ENCODE measurements at places on chromosomes 16 and 17.

DNA sequence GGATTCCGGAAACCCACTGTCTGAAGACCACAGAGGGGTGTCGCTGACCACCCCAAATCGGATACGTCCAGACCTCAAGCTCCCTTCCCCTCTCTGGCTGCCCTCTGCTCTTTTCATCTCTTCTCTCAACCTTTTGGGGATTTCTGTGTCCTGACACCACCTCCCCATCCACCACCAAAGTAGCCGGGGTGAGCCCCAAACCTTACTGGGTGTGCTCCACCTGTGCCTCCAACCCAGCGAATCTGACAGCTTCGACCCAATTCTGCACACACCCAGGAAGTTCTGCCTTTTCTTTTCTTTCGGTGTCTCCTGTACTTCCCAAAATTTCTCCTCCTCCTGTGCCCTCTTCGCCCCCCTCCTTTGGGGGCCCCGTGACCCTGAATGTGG is 534 bp downstream of the KCTD11 start:
- DNase-seq: no peak

GRCh38 chr17:27106982-27107360 is 186.9 kb upstream of the WSB1 start:
- DNase-seq: no peak

- DNase-seq: no peak
Observed at GRCh38 chr17:9146064-9146463, 124.8 kb downstream of the NTN1 start.

DNA sequence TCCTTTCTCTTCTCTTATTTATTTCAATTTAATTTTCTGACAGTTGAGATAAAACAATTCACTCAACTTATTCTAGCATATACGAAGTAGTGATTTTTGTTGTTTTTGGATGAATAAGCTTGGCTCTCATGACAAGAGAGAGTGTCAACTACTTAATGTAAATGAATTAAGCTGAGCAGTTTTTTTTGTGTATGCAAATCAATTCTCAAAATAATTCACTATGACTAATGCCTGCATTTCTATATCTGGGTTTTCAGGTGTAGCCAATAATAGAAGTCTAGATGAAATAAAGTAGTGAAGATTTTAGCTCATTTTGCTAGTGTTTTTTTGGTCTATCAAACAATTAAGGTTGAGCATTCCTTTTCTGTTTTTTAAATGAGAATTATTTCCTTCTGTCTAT is 1354.0 kb downstream of the CDH8 start:
- no peak for DNase-seq

DNA sequence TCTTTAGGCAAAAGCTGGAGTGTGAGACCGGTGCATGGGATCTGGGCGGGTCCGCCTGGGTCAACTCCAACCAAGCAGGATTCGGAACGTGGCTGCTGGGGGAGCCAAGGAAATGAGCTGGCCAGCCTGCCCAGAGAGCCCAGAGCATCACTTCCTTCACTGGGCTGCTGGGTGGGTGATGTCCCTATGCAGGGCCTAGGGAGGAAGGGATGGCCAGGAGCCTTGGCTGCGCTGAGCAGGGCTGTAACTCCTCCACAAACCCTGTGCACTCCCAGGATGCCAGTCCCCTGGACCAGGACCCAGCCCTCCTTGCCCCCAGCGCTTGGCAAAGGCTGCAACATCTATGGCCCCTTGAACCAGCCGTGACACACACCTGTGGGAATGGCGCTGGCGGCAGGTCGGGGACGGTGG is 138.4 kb downstream of the RAB11FIP4 start:
- DNase-seq: no peak

GRCh38 chr16:79826732-79827475 is 226.4 kb upstream of the MAF start:
- no peak for DNase-seq

DNA sequence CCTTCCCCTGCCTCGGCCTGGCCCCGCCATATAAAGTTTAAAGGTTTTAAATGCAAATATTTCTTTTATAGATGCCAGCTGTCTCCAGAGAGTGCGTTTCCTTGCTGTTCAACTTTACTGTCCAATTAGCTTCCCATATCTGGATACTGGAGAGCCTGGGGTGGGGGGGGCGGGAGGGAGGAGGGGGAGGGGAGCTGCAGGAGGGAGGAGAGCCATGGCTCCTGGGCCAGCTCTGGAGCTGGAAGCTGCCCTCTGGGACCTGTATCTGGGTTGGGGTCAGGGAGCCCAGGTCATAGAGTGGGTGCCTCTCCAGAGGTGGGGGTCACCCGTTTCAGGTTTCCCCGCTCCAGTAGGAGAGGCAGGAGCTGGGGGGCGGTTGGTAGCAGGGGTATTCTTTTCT is 6.2 kb upstream of the GSE1 start:
- no peak for DNase-seq

GRCh38 chr17:48006936-48007709 is 30.5 kb downstream of the COPZ2 start:
- DNase-seq: peak; percentile 58

- DNase-seq: no peak
Observed at GRCh38 chr17:70517816-70518215, 348.5 kb downstream of the KCNJ2 start.

DNA sequence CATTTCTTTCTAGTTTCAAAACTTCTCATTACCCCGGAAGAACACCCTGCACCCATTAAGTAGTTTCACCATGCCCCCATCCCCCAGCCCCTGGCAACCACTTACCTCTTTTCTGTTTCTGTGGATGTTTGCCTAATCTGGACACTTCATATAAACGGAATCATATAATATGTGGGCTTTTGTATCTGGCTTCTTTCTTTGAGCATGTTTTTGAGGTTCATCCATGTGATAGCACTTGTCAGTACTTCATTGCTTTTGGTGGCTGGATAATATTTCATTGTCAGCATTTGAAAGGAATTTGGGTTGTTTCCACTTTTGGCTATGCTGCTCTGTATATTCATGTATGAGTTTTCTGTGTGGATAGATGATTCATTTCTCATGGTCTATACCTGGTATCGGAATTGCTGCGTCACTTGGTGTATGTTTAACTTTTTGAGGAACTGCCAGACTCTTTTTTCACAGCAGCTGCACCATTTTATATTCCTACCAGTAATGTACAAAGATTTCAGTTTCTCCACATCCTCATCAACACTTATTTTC is 30.0 kb upstream of the SLC5A10 start:
- no peak for DNase-seq

- DNase-seq: no peak
Observed at GRCh38 chr16:1820096-1820945, 6.3 kb downstream of the HAGH start.

- no peak for DNase-seq
Observed at GRCh38 chr17:53141731-53142130, 681.0 kb upstream of the KIF2B start.

- no peak for DNase-seq
Observed at GRCh38 chr16:90077757-90078578, 837 bp upstream of the PRDM7 start.

DNA sequence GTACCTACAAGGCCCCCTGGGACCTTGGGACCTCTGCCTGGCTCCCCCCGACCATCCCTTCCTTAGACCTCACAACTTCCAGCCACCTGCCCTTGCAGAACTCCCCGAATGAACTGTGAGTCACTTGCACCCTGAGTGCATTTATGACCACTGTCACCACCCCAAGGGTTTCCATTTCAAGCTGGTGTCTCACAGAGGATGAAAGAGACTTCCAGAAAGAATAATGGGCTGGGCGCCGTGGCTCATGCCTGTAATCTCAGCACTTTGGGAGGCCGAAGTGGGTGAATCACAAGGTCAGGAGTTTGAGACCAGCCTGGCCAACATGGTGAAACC is 124.5 kb upstream of the CIBAR2 start:
- no peak for DNase-seq

DNA sequence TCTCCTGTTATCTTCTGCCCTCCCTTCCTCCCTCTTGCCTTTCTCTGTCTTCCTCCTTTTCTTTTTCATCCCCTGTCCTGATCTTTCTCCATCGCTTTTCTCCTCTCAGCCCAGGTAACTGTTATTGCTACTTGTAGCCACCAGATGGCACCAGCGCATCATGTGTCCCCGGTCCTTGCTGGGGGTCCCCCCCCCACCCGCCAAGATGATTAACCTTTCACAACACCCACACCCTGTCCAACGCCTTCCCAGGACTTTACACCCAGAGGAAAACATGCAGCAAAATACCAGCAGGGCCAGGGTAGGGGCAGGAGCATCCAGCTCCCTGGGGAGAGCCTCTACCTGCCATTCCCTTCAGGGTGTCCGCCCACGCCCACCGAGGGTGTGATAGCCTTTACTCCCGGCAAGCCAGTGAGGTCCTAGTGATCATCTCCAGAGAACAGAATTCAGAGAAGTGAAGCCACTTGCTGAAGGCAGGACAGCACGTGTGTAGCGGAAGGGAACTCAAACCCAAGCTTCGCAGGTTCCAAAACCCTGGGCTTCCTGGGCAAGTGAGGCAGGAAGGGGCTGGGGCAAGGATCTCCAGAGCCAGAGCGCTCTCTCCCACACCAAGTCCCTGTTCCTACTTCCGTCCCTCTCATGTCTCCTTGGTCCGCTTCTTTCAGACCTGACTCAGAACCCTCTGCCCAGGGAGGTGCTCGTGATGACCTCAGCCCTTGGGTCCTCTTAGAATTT is 13.4 kb upstream of the TAC4 start:
- DNase-seq: no peak

DNA sequence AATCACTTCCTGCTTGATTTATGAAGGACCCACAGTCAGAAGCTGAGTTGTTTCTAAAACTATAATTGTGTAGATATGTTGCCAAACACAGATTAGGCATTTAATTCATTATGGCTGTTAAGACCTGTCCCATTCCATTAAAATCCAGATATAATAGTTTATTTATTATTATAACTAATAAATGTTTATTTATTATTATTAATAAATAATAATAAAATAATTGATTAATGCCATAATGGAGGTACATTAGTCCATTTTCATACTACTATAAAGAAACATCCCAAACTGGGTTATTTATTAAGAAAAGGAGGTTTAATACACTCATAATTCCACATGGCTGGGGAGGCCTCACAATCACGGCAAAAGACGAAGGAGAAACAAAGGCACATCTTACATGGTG is 1240.9 kb downstream of the CDH11 start:
- DNase-seq: no peak

- no peak for DNase-seq
Observed at GRCh38 chr17:40846515-40847144, 20.4 kb downstream of the KRT12 start.

- DNase-seq: no peak
Observed at GRCh38 chr16:897701-898100, 73.1 kb downstream of the LMF1 start.

DNA sequence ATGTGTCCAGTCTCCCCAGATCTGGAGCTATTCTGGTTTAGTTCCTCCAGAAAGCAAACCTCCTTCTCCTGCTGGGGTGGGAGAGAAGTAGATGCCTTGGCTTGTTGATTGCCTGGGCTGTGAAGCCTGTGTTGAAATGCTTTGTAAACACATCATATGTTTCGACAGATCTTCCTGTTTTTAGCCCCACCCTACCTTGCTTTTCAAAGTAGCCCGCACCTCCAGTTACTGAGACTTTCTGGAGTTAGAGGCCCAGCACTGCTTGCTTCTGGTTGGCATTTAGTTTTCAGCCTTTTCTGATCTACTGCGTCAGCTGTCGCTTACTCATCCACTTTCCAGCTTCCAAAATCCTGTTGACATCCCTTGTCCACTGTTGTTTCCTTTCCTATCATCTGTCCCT is 17.9 kb upstream of the NDEL1 start:
- DNase-seq: no peak

DNA sequence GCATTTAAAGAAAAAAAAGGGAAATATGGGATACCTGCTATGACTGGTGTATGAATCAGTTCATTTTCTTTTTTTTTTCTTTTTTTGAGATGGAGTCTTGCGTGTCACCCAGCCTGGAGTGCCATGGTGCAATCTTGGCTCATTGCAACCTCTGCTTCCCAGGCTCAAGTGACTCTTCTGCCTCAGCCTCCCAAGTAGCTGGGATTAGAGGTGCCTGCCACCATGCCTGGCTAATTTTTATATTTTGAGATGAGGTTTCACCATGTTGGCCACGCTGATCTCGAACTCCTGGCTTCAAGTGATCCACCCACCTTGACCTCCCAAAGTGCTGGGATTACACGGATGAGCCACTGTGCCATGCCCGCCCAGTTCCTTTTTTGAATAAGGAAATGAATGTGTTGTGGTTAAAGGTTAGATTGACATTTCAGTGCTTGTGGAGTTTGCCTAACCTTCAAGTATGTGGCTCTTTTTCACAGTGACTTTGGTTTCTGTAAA is 7.7 kb downstream of the HAPSTR1 start:
- peak; percentile 71 for DNase-seq

DNA sequence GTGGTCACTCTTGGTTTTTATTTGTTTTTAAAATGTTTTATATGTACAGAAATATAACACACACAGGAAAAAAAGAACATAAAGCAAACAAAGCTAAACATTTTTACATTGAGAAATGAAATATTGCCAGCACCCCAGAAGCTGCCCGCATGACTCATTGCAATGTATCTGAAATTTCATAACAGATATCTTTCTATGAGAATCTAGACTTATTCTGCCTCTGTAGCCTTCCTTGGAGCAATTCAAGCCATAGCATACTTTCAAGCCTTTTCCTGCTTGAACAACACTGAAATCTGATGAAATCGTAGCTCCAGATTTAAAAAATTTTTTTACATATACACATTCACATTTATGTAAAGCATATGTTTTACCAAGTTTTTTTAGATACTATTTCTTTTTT is 86.9 kb downstream of the RBBP6 start:
- DNase-seq: no peak

- DNase-seq: no peak
Observed at GRCh38 chr17:30323262-30323894, 10.5 kb downstream of the TMIGD1 start.

DNA sequence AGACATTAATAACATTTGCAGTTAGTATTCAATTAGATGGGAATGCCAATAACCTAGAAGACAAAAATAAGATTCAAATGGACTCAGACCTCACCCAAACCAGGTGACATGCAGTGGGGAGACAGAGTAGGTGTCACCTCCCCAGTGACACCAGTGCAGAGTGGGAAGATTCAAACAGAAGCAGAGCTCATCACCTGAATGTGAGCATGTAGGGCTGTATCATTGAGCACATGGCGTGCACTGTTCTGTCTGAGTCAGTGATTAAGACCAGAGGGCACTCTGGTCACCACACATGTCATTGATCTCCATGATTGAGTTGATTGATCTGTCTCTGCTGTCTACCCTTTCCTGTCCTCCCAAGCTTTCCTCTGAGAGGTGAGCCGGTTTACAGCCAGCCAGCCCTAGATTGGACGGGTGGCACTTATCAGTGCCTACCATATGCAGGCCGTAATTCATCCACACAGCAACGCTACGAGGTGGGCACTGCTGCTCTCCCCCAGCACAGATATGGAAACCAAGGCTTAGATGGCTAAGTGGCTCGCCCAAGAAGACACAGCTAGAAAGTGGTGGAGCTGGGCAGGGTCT is 34.0 kb downstream of the RHBDL3 start:
- DNase-seq: no peak
